Stimulated activated CD4-positive, alpha-beta T cell treated with anti-CD3 and anti-CD28 coated beads, Interleukin-15, amount 100 ng/mL, for 1 hour (primary cell): ENCODE measurements at places on chromosomes 6 and 20.

DNA sequence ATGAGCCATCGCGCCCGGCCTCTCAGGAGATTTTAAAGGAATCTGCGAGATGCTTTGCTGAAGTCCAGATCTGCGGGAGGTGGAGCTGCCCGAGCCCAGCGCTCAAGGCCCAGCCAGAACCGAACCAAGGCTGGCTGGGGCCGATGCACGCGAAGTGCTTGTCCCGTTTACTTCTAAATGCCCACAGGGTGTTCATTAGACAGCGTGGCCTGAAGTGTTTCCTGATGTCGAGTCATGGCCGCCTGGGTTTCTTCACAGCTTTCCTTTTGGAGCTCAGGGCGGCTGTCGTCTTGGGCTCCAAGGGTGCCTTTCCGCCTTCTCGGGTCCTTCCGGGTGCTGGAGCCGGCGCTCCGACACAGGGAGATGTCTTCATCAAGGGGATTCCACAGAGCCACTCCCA lies 25.1 kb upstream of the CCR6 start:
- no peak for DNase-seq

GRCh38 chr6:75528423-75528822 lies 34.8 kb upstream of the FILIP1 start:
- no peak for DNase-seq

DNA sequence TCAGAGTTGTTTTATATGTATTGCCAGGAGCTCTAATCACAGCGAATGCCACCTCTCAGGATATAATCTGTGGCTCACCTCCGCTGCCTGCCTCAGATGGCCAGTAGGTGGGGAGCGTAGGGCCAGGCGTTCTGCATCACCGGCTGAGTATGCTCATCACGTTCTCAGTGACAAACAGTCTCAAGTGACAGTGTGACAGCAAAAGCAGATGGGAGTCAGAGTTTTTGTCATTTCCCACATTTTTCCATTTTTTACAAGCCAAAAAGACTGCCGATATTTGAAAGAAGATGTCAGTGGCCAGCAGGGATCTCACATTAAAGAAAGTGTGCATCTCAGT lies 208.7 kb downstream of the ALDH8A1 start:
- no peak for DNase-seq

DNA sequence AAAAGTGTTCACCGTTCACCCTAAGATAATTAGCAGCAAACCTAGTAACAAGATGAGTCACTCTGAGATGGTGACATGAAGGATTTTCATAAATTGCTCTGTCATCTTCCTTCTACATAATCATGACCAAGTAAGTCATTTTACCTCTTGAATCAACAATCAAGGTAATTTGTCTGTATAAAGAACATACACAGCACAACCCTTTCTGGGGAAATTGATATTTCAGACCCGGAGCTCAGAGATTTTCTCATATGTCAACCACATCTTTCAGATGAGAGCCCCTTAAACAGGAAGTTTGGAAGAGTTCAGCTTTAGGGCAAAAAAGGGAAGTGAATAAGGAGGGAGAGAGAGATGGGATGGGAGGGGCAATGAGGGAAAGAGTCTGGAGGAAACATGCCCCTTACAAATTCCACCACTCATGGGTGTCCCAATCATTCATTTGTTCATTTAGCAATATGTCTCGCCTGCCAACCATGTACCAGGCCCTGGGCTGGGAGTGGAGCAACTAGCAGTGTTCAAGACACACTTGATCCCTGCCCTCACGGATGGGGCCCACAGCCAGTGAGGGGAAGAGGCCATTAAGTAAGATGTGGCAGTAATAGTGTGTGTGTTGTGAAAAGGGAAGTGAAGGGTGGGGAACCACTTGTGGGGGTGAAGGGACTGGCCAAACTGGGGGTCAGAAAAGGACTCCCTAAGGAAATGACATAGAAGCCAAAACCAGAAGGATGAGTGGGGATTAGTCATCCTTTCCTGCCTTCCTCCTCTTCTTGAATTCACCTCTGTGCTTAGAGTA lies 190.9 kb downstream of the MAFB start:
- DNase-seq, result no peak

GRCh38 chr20:56665806-56666205 lies 36.7 kb downstream of the TFAP2C start:
- no peak for DNase-seq

DNA sequence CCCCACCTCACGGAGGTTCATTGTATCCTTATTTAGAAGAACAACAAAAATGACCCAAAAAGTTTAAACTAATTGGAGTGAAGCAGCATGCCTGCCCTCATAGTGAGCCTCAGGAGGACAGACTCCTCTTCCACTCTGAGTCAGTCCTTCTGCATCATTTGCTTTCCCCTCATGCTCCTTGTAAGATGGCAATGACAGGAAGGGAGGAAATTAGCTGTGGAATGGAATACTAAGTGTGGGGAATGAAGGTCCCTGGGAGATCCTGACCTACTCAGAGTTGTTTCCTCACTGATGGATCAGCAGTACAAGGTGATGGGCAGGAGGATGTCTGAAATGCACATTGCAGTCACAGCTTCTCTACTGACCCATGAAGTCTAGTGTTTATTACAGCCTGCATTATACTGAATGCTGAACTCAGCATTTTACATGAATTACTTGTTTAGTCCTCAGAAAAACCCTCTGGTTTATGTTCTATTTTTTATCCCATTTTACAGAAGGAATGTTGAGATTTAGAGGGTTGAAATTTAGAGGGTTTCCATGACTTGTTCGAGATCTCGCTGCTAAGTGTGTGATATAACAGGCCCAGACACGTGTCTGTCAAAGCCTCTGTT lies 212.0 kb upstream of the PCSK2 start:
- no peak for DNase-seq

GRCh38 chr20:50335866-50336265 lies 145.2 kb downstream of the CEBPB start:
- no peak for DNase-seq

GRCh38 chr6:34005901-34006531 lies 139.9 kb downstream of the GRM4 start:
- DNase-seq, result no peak

GRCh38 chr6:147103007-147103406 lies 101.2 kb upstream of the STXBP5 start:
- no peak for DNase-seq

DNA sequence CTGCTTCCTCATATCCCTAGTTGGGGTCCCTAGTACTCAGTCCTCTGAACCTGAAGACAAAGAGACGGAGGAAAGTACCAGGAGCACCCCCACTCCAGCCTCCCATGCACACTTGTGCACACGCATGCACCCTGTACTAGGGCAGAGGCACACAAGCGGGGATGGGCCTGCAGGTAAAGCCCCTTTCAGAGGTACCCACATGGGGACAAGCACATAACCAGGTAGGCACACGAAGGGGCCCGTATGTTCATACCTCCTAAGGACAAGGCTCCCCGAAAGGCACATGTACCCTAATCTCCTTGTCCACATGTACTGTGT lies 1.1 kb downstream of the TMEM151B start:
- no peak for DNase-seq

- DNase-seq, result no peak
Observed at GRCh38 chr20:6765469-6766058, 1.9 kb upstream of the BMP2 start.

DNA sequence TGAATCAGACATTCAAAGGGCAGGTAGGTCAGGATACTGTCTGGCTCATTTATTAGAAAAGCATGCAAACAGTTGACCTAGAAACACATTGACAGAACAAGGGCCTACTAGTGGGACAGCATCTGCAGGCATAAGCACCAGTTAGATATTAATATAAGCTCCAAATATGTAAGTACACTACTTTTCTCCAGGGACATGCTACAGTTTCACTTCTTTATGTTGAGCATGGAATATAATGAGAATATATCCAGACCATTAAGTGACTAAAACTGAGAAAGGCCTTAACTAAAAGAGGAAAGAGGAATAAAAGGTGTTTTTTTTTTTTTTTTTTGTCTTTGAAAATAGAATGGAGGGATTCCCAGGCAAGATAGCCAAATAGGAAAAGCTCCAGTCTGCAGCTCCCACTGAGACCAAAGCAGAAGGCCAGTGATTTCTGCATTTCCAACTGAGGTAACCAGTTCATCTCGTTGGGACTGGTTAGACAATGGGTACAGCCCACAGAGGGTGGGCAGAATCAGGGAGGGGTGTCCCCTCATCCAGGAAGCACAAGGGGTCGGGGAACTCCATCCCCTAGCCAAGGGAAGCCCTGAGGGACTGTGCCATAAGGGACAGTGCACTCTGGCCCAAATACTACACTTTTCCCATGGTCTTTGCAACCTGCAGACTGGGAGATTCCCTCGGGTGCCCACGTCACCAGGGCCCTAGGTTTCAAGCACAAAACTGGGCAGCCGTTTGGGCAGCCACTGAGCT lies 251.6 kb downstream of the PHF3 start:
- DNase-seq, result no peak

- no peak for DNase-seq
Observed at GRCh38 chr20:46303176-46303956, 4.9 kb downstream of the CDH22 start.

GRCh38 chr6:15874326-15874725 lies 211.5 kb upstream of the DTNBP1 start:
- DNase-seq, result no peak

DNA sequence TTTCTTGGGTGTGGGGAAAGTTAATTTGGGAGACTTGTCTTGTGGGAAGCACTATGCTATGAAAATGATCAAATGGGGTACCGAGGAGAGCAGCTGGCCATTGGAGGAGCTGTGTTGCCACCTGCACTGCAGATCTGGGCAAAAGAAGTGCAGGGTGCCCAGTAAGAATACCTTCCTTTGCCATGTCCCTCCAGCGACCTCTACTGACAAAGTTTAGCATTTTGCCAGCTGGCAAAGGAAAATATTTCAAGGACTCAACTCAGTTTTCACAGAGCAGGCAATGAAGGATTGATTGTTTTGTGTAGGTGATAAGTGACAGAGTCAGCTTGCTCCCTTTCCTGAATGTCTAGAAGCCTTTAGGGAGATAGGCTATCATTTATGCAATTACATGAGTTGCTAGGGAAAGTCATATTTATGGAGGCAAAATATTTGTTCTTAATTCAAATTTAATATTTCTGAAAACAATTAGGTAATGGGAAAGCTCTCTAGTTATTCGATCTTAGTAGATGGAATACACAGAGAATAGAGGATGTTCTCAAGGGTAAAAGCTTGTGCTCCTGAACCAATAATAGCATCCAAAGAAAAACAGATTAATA lies 118.4 kb downstream of the FARS2 start:
- no peak for DNase-seq

DNA sequence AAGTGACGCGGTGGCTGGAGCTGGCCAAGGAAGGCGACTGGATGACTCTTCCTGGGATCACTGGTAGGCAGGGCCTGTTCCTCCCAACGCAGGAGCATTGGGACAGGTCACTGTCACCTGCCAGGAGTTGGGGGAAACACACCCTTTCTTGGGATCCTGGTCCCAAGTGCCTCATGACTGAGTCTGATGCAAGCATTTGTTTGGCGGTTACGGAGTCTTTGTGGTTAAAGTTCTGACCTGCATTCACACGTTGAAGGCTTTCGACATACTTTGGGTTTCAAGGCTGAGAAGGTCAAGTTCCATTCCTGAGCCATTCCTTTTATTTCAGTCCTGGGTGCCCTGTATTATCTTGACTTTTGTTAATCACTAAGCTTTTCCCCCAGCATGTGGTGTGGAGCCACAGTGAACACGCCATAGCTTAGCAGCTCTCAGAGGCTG lies 6.0 kb downstream of the PNLDC1 start:
- DNase-seq, result no peak

GRCh38 chr20:49906101-49906604 lies 9.2 kb downstream of the SPATA2 start:
- DNase-seq, result no peak
